A549 treated with Mapracorat at 1 μM for 4 hours (cell line): ENCODE measurements at places on chromosomes 3 and 15. TPM values are rescaled to one million over a fixed set of nuclear protein-coding genes. Genes with fewer than 3 reads are reported as not detected.

KNG1 gene
- not detected in 5 replicates for total RNA-seq

COL6A5 gene
- 0.05 TPM in 1 of 5 replicates, not detected in the others for total RNA-seq

GPR160 gene
- total RNA-seq = 1.6 to 2.0 TPM (median 1.9 TPM) in 5 replicates

TMEM41A gene
- 19.9 to 23.1 TPM (median 21.1 TPM) in 5 replicates for total RNA-seq

FBXW12 gene
- not detected in 5 replicates for total RNA-seq

HEXA gene
- 137 to 156 TPM (median 154 TPM) in 5 replicates for total RNA-seq

WDR93 gene
- 0.07 to 0.25 TPM (median 0.19 TPM) in 5 replicates for total RNA-seq

GOLGA6L4 gene
- 0.29 to 1.3 TPM (median 0.87 TPM) in 5 replicates for total RNA-seq

CX3CR1 gene
- total RNA-seq = 0.04 TPM in 1 of 5 replicates, not detected in the others

EPHB3 gene
- total RNA-seq = 0.24 to 0.46 TPM (median 0.29 TPM) in 5 replicates

STRIT1 gene
- not detected in 5 replicates for total RNA-seq

CFAP20DC gene
- 1.6 to 2.5 TPM (median 2.1 TPM) in 5 replicates for total RNA-seq

SCN11A gene
- total RNA-seq = 0.02 TPM in 1 of 5 replicates, not detected in the others

UBE2E2 gene
- total RNA-seq = 40.4 to 55.4 TPM (median 42.8 TPM) in 5 replicates

RBPMS2 gene
- 6.6 to 9.4 TPM (median 8.3 TPM) in 5 replicates for total RNA-seq

ATP8B4 gene
- total RNA-seq = 0.57 to 1.7 TPM (median 0.90 TPM) in 5 replicates

NXPE3 gene
- 18.7 to 25.5 TPM (median 21.0 TPM) in 5 replicates for total RNA-seq

GTF2E1 gene
- 10.7 to 17.2 TPM (median 15.2 TPM) in 5 replicates for total RNA-seq

CHRNA7 gene
- 4.1 to 5.0 TPM (median 4.3 TPM) in 5 replicates for total RNA-seq

RSL24D1 gene
- total RNA-seq = 89.0 to 108 TPM (median 94.1 TPM) in 5 replicates

NANOGP8 gene
- not detected in 5 replicates for total RNA-seq

TF gene
- total RNA-seq = 0.34 to 1.5 TPM (median 0.66 TPM) in 5 replicates

SCG3 gene
- total RNA-seq = 0.06 to 0.08 TPM (median 0.07 TPM) in 4 of 5 replicates, not detected in the other

STIMATE gene
- total RNA-seq = 6.1 to 8.3 TPM (median 7.5 TPM) in 5 replicates

ANKRD34C gene
- total RNA-seq = not detected in 5 replicates

PLSCR2 gene
- not detected in 5 replicates for total RNA-seq

NEK11 gene
- total RNA-seq = 4.4 to 5.1 TPM (median 5.0 TPM) in 5 replicates

KCNMB3 gene
- 0.88 to 2.0 TPM (median 1.5 TPM) in 5 replicates for total RNA-seq
